Activated T-helper 1 cell treated with Interleukin-2 at 50 U/mL for 16 hours (primary cell): ENCODE measurements at places on chromosomes 16 and 17.

GRCh38 chr17:32819035-32819434, 57.9 kb downstream of the MYO1D start:
- no peak for DNase-seq

- DNase-seq, result no peak
Observed at GRCh38 chr16:81401035-81401950, 43.3 kb upstream of the CMIP start.

DNA sequence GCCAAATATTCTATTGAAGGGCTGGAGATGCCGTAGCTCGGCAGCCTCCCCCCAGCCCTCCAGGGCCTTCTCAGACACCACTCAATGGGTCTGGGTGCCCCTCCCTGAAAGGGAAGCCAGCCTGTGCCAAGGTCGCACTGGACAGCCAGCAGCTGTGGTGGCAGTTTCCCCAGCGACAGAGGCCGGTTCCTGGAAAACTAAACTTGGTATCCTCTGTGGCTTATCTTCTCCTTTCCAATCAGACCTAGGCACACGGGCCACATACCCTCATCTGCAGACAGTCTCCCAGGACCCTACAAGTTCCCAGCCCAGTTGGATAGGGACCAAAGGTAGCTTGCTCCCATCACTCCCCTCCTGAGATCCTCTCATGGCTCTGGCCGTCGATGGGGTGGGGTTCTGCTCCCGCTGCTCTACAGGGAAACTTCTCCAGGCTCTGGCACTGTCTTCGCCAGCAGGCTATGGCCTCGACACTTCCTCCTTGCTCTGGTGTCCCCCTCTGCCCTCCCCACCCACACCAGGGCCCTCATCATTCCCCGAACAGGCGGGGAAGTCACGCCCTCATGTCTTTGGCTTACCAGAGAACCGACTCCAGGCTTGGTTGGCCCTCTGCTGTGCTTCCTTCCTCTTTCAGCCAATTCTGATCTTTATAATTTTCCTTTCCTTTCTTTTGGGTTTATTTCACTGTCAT, 18.3 kb upstream of the IL21R start:
- no peak for DNase-seq

DNA sequence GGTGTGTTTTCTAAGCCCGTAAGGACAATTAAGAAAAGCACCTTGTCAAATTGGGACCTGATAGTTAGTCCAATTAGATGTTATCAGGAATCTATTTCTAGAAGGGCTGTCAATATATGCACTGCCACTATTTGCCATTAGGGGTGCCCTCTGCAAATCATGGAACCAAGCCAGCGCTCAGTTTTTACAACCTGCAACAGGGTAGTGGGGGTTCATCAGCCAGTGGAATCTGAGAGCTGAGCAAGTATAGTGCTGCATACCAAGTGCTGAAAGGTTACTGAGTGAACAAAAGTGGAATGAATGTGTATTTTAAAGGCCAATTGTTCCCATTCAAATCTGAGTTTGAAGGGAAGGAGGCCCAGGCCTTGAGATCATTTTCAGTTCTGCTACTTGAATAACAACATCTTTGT, 10.4 kb downstream of the PRR11 start:
- DNase-seq, result peak; percentile 6

GRCh38 chr16:51146256-51146924, 4.7 kb downstream of the SALL1 start:
- DNase-seq, result no peak

GRCh38 chr17:79652999-79653643, 42.3 kb upstream of the RBFOX3 start:
- no peak for DNase-seq

GRCh38 chr17:81164371-81165245, 699 bp upstream of the PVALEF start:
- no peak for DNase-seq

DNA sequence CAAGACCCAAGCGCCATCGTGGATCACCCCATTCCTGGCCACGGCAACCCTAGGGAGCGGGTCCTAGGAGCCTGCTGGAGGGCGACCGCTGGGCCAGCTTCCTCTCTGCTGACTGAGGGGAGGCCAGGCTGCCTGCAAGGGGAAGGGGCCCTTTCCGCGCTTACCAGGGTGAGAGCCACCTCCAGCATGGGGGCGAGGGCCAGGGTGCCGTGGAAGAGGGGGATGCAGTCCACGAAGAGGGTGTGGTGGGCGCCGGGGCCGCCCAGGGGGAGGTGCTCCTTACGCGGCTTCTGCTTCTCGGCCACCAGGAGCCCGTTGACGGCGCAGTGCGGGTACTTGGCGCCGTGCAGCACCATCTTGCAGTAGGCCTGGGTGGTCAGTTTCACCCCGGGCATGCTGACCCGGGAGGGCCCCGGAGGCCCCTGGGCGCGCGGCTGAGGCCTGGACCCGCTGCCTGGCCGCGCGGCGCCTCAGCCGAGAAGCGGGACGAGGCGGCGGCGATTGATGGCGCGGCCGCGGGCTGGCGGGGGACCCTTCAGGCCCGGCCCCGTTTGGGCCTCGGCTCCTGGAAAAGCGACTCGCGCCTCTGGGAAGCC, 345 bp downstream of the EMC8 start:
- peak; percentile 6 for DNase-seq

GRCh38 chr16:1082952-1083675, 10.6 kb downstream of the SSTR5 start:
- DNase-seq, result no peak

DNA sequence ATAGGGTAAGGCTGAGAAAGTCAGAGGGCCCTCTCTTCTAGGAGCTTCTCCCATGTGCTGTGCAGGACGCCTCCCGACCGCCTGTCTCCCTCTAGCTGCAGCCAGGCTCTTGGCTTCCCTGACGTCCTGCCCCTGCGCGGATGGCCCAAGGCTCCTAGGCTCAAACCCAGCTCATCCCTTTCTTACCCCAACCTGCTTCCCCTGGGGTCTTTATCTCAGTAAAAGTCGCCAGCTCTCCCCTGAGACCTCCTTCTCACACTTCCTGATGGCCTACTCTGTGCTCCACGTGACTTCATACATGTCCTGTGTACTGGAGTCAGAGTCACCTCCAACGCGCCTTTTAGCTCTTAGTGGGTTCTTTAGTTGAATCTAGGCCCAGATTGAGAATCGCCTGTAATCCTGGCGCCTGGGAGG, 1.1 kb upstream of the ZNF747 start:
- DNase-seq, result peak; percentile 43
